ENCODE measurements at places on chromosomes 1 and 21.
A peak's percentile ranks its signal among the peaks of the same experiment; 100 is the strongest.

DNA sequence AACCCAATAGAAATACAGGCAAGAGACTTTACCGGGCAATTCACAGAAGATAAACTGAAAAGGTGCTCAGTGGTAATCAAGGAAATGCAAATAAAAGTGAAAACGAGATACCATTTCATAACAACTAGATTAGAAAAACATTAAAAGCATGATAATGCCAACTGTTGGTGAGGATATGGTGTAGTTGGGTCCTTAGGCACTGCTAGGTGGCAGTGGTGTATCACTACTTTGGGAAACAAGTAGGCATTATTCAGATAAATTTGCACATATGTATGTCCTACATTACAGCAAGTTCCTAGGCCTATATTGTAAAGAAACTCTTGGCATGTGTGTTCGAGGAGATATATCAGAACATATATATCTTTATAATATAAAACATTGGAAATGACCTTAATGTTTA, 31.0 kb downstream of the AZIN2 start:
- no peak for DNase-seq

- no peak for DNase-seq
Measured at GRCh38 chr1:208349694-208350330, 105.6 kb upstream of the PLXNA2 start.

- no peak for DNase-seq
Measured at GRCh38 chr21:43991447-43991991, 20.6 kb upstream of the TRAPPC10 start.

- DNase-seq, result no peak
Measured at GRCh38 chr1:3924825-3925220, 24.8 kb upstream of the C1orf174 start.

GRCh38 chr1:36257375-36257767, 33.1 kb downstream of the THRAP3 start:
- no peak for DNase-seq

DNA sequence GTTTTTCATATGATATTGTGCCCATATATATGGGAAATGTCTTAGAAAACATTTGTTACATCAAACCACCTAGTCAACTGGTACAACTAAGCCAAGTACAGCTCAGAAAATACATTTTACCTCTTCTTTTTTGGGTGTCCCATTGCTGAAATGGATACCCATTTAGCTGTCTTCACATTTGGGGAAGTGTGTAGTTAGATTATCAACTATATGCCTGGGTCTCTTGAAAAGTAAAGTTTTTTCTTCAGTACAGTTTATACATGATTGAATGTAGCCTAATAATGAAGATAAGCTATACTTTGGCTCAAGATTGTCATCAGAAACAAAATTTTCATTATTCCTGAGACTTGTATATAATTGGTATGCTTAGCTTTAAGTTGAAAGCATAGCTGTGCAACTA, 2.0 kb downstream of the AGO3 start:
- DNase-seq, result no peak

- peak; percentile 67 for DNase-seq
Measured at GRCh38 chr1:8560611-8561544, 243.0 kb downstream of the SLC45A1 start.

GRCh38 chr1:39689214-39689613, 2.0 kb downstream of the HPCAL4 start:
- DNase-seq, result no peak

GRCh38 chr1:118988186-118989005, at the start of gene TBX15:
Gene TBX15, minus strand, starts transcription at chr1:118988343. Its CDS starts 548 bp downstream, at chr1:118987795.
- DNase-seq, result no peak

GRCh38 chr21:35926003-35926740, 134.2 kb downstream of the SETD4 start:
- no peak for DNase-seq

GRCh38 chr1:7615138-7615537, 156.0 kb upstream of the VAMP3 start:
- no peak for DNase-seq

- DNase-seq, result peak; percentile 100
Measured at GRCh38 chr21:37267269-37268185, at the start of gene VPS26C. Gene VPS26C, minus strand, starts transcription at chr21:37267334. Its CDS starts 40 bp downstream, at chr21:37267294.

- no peak for DNase-seq
Measured at GRCh38 chr1:10510520-10511493, 36.1 kb downstream of the PEX14 start.

GRCh38 chr1:234844479-234845031, 234.6 kb upstream of the IRF2BP2 start:
- no peak for DNase-seq

DNA sequence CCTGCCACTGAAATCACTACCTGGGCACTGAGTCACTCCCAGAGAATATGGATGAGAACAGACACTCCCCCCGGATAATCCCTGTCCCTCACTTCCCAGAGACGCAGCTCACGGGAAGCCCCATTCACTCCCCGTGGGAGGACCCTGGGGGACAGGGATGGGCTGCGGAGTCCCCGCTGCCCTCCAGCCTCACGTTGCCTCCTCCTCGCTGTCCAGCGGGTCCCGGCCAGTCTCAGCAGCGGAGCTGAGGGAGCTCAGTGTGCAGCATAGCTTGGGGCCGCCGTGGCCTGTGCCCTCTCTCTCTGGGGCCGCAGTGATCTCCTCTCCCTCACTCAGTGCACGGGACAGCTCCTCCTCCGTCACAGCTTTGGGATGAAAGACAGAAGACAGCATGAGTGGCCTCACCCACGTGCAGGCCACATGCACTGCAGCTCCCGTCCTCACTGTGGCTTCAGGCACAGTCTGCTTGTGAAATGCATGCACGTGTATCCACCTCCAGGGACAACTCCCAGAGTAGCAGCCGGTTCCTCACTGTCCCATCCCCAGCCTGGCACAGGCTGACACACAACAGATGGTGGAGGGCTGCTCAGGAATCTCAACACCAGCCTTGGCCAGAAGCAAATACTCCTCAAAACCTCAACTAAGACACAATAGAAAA, 7.4 kb downstream of the CFAP410 start:
- no peak for DNase-seq

- DNase-seq, result no peak
Measured at GRCh38 chr1:205298191-205298994, 23.2 kb downstream of the NUAK2 start.

GRCh38 chr1:18481921-18482701, 1.4 kb downstream of the KLHDC7A start:
- DNase-seq, result no peak

GRCh38 chr1:209266590-209267205, 316.8 kb upstream of the CAMK1G start:
- no peak for DNase-seq

GRCh38 chr21:17537299-17537698, 24.5 kb downstream of the CXADR start:
- no peak for DNase-seq

GRCh38 chr1:115404911-115405310, 66.9 kb upstream of the NGF start:
- no peak for DNase-seq

DNA sequence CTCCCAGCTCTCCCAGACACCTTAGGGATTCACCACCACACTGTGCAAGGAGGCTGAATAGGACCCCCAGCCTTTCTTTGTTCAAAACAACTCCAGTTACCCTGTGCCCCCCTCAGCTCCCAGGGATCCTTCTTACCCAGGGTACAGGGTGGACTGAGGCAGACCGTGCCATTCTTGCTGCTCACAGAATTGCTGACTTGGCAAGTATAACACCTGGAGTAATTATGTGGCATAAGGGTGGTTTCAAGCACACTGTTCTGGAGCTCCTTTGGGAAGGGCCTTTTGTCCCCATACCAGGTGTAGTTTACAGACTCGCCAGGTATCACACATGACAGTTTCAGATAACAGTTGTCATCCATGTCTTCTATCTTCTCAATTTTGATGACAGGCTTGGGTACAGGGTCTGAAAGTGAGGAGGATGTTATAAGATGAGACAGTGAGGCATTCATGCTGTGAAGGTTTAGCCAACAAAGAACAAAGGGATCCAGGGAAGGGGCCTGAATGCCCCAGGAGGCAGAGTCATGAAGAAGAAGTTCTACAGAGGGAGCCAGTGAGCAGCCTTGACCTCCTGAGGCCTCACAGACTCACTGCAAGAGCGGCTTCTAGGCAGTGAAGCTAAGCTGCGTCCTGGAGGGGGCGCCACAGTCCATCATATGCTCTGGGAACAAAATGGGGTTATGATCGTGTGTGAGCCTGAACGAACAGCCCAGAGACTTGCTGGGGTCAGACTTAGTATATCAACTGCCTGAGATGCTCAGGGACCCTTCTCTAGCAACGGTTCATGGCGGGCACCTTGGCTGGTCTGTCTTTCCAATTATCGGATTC, 30.3 kb downstream of the CD48 start:
- DNase-seq, result peak; percentile 69

DNA sequence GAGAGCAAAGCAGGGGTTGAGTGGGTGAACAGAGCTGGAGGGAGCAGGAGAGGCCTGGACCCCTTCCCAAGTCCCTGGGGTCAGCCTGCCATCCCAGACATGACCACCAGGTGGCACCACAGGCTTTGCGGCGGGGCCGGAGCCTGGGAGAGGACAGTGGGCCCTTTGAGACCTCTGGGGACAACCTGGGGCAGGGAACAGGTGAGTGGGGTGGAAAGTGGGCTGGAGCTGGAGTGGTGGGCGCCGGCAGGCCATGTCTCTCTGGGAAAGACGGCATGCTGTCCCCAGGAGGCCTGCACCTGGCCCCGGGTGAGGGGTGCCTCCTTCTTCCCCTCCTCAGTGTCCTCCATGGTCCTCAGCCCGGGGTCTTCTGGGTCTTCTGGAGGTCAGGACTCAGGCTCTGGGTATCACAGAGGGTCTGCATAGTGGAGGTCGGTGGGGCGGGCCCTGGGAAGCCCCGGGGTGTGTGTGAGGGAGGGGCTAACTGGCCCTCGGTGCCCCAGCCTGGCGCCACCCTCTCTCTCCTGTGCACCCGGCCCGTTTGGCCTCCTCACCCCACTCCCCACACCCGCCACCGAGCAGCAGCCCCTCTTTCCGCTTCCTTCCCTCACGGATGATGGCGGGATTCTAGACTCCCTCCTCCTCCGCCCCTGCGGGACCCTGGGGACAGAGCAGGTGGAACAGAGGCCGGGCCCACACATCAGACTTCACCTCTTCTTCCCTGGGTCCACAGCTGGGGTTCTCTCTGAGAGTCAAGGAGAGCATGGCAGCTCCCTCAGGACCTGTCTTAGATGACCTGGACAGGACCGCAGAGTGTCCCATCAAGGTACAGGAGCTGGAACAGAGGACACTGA, 28.5 kb upstream of the PKP1 start:
- peak; percentile 63 for DNase-seq

DNA sequence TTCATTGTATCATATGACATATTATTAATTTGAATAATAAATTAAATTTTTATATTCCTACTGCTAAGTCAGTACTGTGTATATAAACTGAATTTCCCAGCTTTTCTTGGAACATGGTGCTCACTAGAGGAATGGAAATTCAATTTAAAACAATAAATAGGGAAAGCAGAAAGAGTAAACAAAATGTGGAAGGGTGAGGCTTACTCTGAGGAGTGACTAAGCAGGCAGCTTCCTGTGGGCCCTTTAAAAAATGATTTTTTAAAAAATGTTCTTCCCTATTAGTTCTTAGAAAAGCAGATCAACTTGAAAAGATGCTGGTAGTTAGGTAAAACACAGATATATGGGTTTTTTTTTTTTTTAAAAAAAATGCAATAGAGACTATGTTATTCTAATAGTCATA, 49.5 kb upstream of the S1PR1 start:
- no peak for DNase-seq

GRCh38 chr1:154400381-154400801, 4.8 kb upstream of the IL6R start:
- no peak for DNase-seq

GRCh38 chr1:70112838-70113237, 92.5 kb downstream of the LRRC40 start:
- no peak for DNase-seq

GRCh38 chr1:41892301-41892781, 26.4 kb downstream of the HIVEP3 start:
- DNase-seq, result no peak

DNA sequence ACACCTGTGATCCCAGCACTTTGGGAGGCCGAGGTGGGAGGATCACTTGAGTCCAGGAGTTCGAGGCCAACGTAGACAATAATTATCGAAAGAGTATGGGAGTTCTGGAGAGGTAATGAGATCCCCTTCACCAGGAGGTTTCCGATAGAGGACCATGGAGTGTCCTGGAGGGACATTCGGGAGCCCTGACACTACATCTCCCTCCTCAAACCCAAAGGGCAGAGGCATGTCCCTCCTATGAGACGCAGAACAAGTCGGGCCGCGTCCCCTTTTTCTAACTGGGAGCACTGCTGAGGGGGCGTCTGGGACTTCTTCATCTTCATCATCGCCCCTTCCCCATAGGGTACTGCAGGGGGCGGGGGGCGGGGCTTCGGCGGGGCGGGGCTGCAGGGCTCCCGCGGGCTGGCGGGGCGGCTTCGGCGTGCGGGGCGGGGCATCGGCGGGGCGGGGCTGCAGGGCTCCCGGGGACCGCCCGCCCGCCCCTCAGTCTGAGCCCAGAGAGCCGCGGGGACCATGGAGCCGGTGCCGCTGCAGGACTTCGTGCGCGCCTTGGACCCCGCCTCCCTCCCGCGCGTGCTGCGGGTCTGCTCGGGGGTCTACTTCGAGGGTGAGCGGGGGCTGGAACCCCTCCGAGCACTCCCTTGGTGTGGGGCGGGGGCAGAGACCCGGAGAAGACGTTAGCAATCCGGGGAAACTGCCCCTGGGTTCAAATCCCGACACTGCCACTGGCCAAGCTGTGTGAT, at the start of gene THEMIS2:
THEMIS2 (plus strand) TSS at position 486 of the 743 bp plus-strand sequence; CDS start at position 514, 28 bp downstream.
- DNase-seq, result peak; percentile 53

DNA sequence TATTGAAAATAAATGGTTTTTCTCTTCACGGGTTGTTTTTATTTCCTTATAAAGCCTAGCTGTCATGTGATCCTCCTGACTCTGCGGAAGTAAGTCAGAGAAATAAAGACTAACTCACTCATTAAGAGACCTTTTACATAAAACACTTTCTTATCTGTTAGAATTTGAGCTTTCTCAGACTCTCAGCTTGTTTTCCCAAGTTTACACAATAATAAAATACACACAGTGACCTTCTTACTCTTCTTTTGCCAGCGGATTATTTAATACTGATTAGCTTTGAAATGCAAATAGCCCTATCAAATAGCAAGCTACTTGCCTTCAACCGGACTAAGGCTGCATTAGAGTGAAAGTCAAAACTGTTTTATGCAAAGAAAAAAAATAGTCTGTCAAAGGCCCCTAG, 45.5 kb upstream of the CXADR start:
- peak; percentile 75 for DNase-seq

GRCh38 chr1:208450958-208451357, 206.8 kb upstream of the PLXNA2 start:
- no peak for DNase-seq

DNA sequence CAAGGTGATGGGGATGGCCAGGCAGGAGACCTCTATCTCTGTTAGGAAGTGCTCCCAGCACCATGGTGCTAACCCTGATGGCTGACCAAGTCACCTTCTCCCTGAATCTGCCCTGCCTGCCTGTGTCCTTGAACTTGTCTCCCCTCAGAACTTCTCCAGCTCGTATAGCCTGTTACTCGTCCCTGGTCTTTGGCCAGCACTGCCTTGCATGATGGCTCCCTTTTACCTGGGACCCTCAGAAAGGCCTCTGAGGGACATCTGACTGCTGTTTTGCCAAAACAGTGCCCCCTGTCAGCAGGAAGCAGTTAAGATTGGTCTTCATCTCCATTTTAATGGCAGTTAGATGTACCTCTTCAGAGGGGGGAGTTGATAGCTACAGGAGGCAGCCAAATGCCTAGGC, 148.3 kb downstream of the RHOU start:
- no peak for DNase-seq

GRCh38 chr1:209704584-209704983, at the start of gene HSD11B1:
Gene HSD11B1, plus strand, starts transcription at chr1:209704846. Its CDS starts 97 bp downstream, at chr1:209704943.
- no peak for DNase-seq
